ENCODE measurements at places on chromosomes 3 and 15.
A peak's percentile ranks its signal among the peaks of the same experiment; 100 is the strongest.

- DNase-seq = peak; percentile 60
Observed at GRCh38 chr15:90665288-90666134, 51.6 kb upstream of the BLM start.

GRCh38 chr3:133880287-133880686 lies 15.4 kb downstream of the RAB6B start:
- peak; percentile 31 for DNase-seq

- no peak for DNase-seq
Observed at GRCh38 chr3:164537485-164537884, 540.8 kb downstream of the SI start.

- no peak for DNase-seq
Observed at GRCh38 chr3:33430571-33430970, 9.6 kb downstream of the UBP1 start.

- DNase-seq = peak; percentile 83
Observed at GRCh38 chr15:40047415-40048210, 8.6 kb upstream of the SRP14 start.

DNA sequence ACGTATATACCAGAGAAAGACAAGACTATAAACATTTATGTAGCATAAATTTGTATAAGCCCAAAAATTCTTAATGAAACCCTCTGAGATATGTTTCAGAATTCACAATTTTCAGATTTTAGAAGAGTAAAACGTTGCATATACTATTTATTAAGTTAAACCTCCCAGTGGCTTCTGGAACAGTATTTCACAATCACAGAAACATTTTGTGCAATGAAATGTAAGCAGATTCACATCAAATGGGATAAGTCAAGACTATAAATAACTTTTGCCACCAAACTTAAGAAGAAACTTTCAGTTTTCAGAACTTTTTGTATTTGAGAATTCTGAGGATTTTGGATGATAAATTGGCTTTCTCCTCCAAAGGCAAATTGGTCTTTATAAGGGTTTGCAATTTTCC lies 9.2 kb downstream of the SLTM start:
- no peak for DNase-seq

- DNase-seq = no peak
Observed at GRCh38 chr3:39347586-39347876, 18.0 kb downstream of the CCR8 start.

GRCh38 chr3:172911142-172911541 lies 160.6 kb downstream of the ECT2 start:
- DNase-seq = no peak

DNA sequence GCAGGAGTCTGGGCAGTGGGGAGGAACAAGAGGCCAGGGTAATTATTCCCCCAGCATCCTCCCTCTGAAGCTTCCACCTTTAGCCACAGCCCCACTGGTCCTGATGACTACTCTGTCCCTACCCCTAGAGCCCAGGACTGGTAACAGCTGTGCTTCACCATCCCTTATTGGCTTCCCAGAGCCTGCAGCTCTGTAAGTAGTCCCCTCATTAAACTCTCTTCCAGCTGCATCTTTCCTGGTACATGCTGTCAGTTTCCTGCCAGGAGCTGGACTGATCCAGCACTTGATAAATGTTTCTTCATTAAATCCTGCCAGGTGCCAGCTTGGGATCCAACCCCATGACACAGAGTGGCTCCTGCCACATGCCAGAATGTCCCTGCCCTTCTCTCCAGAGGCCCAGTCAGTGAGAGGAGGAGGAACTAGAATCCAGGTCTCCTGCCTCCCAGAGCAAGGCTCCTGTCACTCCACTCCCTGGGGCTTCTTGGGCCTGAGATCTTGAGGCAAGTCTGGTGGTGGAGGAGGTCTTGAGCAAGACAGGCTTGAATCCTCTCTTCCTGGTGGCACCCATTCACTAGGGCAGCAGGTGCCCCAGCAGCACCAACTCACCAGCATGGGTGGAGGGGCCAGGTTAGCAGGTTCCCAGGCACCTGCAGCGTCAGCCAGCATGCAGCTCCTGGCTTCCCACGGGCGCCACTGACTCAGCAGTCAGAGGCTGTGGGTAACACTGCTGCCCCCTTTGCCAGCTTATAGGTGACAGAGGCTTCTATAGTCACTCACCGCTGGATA lies 27.6 kb downstream of the FBXW12 start:
- DNase-seq = no peak

GRCh38 chr3:14689247-14689980 lies 14.5 kb downstream of the C3orf20 start:
- no peak for DNase-seq

DNA sequence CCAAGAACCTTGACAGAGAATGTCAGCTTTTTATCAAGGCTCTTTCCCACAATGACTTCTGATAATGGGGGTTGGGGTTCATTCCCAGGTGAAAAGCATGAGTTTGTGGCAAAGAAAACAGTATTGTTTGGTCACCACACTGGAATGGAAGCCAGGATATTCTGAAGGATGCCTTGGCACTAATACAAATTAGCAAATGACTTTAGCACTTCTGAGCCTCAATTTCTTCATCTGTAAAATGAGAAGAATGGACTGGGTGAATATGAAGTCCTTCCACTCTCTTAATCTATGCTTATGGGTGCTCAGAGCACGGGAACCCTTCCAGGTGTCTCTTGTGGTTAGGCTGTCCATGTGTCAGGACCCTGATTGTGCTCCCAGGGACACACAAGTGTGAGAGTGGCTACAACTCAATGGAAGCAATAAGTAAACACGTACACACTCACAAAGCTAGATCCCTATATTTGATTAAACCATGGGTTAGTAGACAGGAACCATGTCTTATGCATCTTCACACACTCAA lies 21.4 kb downstream of the RAB27A start:
- DNase-seq = no peak
